Naive thymus-derived CD8-positive, alpha-beta T cell (primary cell): ENCODE measurements at places on chromosomes 3 and 15. TPM values are rescaled to one million over a fixed set of nuclear protein-coding genes. Genes with fewer than 3 reads are reported as not detected.
A peak's percentile ranks its signal among the peaks of the same experiment; 100 is the strongest.

Gene ILDR1
- not detected for total RNA-seq

Gene LYZL4
- total RNA-seq = not detected

Gene PAQR5
- not detected for total RNA-seq

Gene CHRNA5
- 1.3 TPM for total RNA-seq

Gene SNRPA1
- 125 TPM for total RNA-seq

Gene MST1
- total RNA-seq = 13.7 TPM

Gene WDR72
- total RNA-seq = not detected

Gene PRR20G
- not detected for total RNA-seq

Gene SAMMSON
- not detected for total RNA-seq

DNA sequence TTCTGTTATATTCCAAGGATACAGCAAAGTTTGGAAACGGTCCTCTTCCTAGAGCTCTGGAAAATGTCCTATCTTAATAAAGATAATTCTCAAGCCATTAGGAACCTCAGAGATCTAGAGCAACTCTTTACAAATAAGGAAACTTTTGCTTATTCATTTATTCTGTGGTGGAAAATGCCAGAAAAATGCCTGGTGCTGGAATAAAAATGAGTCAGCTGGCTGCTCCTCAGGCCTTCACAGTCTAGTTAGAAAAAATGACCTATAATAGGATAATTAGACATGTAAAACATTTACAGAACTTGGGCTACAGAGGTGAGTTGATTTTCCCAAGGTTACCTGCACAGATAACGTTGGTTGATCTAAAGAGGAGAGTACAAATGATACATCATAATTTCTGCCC lies 372.5 kb downstream of the NLGN1 start:
- DNase-seq = no peak

GRCh38 chr15:85745525-85746150 lies 49.1 kb downstream of the KLHL25 start:
- DNase-seq = no peak

DNA sequence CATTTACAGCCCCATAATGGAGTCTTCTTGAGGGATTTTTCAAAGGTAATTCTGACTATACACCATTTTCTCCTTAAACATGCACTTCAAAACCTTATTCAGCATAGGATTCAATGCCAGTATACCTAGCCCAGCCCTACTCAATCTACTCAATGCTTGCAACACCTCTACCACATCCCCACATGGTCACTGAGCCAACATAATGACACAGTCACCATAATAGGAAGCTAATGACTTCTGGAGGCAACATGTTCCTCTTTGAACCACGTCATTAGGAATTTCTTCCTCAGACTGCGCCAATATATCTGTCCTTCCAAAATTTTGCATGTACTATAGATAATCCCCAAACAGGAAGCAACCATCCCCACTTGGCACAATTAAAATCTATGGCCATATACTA lies 153.9 kb upstream of the SETMAR start:
- DNase-seq = no peak

DNA sequence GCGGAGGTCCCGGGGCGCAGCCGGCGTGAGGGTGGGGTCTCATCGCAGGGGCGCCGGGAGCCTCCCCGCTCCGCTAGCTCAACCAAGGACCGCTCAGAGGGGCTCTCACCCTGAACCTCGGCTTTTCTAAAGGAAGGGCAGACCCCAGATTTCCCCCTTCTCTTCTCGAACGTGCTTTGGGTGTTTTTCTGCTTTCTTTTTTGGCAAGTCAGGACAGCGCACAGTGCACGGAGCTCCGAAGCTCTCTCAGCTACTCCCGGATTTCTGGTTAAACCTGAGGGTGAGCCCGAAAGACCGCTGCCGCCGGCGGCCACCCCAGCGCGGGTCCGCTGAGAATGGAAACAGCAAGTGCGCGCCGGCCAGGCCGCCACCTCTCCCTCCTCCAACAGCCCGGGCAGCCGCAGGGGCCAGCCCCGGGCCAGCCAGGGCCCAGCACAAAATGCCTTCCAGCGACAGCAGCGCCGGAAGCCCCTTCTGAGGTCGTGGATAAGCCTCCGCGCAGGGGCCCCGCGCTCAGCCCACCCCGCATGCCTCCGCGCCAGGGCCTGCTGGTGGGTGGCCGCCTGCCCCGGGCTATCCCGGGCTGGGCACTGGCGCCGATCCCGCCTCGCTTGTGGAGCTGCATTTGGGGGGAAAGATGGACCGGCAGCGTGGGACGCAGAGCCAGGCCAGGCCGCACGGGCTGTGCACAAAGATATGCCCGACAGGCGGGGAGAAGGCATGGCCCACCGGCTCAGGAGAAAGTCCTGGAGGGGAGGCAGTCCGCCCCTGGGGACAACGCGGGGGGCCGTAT lies 8.2 kb upstream of the OCA2 start:
- peak; percentile 12 for DNase-seq

DNA sequence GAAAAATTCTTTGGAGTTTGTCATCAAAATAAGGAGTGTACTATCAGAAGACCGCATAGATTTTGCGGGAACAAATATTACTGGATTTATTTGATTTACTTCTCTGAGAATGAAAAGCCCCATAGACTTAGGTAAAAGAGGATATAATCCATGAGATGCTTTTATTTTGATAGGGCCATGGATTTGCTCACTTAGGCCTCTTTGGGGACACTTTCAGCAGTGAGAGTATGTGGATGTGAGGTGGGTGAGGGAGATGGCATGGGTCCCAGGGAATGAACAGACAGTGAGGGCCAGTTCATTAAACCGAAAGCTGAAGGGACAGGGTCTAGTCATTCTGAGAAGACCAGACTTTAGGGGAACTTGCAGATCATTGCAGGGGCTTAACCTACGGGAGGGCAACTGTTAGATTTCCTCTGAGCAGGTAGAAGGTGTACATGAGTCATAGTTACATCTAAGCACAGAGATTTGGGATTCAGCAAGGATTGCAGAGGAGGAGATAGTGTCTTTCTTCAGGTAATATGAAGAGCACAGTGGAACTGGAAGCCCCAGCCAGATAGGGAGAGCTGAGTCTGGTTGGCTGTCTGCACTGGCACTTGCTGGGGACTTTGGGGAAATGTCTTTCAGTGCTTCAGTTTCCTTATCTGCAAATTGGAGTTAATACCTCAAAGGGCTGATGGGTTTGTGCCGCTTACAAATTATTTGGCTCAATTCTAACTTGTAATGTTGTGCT lies 30.8 kb downstream of the SH3GL3 start:
- DNase-seq = no peak

GRCh38 chr3:55721716-55722484 lies 234.8 kb upstream of the WNT5A start:
- DNase-seq = no peak

- no peak for DNase-seq
Observed at GRCh38 chr3:131038326-131038725, 11.6 kb downstream of the NEK11 start.

GRCh38 chr3:160105907-160106584 lies 117.4 kb downstream of the IL12A start:
- no peak for DNase-seq

DNA sequence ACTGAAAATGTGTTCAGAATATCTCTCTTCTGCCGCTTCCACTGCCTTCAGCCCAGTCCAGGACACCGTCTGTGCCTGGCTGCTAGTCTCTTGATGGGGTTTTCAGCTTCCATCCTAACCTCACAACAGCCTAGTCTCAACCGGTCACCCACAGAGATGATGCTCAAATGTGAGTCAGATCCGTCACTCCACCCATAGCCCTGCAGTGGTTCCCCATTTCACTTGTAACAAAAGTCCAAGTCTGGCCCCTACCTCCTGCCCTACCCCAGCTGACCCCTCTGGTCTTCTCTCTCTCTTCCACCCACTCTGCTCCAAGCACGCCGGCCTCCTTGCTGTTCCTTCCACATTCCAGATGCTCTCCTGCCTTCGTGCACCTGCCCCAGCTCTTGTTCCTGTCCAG lies 68.1 kb downstream of the PPARG start:
- no peak for DNase-seq

- no peak for DNase-seq
Observed at GRCh38 chr3:35537265-35537664, 102.1 kb upstream of the ARPP21 start.

GRCh38 chr3:16633948-16634347 lies 28.7 kb upstream of the DAZL start:
- no peak for DNase-seq

DNA sequence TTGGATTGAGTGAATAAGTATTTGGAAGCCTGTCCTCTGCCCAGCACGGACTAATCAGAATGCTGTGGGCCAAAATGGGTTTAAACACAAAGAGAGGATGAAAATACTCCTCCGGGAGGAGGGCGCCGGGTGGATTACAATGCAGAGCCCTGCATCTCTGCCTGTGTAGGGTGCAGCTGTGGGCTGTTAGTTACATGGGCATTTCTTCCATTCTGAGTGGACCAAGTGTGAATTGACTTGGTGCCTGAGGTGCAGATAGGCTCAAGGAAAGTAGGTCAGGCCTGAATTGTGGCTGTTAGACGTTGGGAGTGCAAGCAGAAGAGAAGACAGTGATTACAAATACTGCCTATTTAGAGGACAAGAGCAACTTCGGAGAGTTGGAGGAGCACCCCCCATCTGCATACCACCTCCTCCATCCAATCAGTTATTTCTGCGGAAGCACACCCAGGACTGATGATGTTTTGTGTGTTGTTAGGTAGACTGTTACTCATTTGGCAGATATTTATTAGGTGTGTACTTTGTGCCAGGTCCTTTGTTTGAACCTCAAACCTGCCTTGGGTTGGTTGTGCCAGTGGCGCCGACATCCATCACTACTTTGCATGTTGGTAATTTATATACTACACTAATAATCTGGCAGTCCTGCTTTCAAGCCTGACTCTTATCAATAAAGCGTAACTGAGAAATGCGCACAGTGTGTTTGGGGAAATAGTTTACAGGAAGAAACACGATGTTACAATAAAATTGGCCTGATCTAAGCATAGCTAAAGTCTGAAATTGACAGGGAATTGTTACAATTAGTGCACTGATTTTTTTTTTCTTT lies 33.0 kb downstream of the PTPRG start:
- DNase-seq = no peak

DNA sequence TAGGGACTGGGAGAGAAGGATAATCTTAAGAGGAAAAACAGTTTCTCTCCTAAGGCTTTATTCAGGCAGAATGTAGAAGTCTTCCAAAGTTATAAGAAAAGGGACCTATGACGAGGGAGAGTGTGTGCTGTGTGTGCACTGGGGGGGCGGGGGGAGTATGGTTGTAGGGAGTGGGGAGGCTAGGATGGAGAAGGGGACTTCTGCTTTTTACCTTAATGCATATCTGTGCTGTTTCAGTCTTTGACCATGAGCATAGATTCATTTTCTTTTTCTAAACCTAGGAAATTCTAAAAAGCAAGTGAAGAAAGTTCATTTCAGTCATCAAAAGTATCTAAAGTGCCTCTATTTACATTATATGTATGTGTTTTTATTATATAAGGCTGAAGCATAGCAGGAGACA lies 52.6 kb upstream of the RASA2 start:
- no peak for DNase-seq

DNA sequence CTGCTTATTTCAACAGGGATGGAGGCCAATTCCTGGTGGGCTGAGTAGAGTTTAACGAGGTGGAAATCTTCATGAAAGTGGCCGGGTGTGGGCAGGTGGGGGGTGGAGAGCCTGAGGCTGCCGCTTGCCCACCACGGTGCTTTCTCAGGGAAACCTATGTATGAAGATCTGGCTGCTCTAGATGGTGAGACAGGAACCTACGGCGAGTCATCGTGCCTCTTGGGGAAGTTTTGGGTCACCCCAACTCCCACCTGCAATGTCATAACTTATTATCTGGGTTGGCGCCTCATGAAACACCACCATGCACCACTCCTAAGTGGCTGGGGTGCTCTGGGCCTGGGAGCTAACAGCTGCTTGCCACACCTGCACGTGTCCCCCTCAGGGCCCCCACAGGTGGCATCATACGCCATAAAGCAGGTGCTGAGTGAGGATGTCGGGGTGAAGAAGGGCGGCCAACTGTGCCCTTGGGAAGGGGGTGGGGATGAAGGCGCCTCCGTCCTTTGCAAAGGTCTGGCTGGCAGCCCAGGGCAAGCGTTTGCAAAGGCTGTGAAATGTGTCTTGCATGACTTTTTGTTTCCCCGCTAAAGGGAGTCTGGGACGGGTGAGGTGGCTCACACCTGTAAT lies 27.9 kb upstream of the SNRPA1 start:
- no peak for DNase-seq

- DNase-seq = peak; percentile 40
Observed at GRCh38 chr3:126125781-126126251, 41.9 kb upstream of the SLC41A3 start.

GRCh38 chr15:96893159-96893906 lies 562.8 kb downstream of the NR2F2 start:
- DNase-seq = no peak

- no peak for DNase-seq
Observed at GRCh38 chr3:59513570-59513969, 463.7 kb upstream of the CFAP20DC start.

DNA sequence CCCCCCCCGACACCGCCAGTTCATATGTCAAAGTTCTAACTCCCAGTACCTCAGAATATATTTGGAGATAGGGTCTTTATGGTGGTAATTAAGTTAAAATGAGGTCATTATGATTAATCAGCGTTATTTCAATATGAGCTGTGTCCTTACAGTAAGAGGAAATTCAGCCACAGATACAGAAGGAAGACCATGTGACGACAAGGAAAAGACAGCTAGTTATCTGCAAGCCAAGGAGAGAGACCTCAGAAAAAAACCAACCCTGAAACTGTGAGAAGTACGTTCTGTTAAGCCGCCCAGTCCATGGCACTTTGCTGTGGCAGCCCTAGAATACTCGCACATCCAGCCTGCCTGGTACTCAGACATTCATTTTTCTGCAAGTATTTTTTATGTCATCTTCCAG lies 62.3 kb upstream of the ARL8B start:
- no peak for DNase-seq

DNA sequence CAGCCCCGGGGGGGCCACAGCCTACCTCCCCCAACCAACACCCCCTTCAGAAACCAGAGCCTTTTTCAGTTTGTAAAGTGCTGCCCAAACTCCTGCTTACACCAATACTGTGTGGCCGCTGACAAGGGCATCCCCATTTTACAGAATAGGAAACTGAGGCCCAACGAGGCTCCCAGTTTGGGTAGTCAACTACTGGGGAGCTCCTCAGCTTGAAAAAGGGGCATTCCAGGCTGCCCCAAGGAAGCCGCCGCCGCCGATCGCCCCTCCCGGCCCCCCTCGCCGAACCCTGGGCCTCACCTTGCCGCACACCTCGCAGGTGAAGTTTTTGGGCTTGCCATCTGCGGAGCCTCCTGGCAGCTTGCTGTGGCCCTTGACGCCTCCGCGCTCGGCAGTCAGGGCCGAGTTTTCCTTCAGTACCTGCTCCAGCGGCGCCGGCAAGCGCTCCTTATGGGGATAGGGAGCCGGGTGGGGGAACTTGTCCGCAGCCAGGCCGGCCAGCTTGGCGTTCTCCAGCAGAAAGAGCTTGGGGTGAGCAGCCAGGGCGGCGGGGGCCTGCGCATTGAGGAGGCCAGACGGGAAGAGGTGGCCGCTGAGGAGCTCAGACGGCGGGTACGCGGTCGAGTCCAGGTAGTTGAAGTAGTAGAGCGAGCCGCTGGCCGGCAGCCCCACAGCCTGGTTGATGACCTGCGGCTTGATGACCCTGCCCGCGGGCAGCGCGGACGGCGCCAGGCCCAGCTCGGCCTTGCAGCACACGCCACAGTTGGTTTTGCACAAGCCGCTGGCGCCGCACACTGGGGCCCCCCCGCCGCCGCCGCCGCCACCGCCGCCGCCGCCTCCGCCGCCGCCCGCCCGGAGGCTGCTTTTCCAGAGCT lies 1.4 kb downstream of the FEZF2 start:
- DNase-seq = no peak

- no peak for DNase-seq
Observed at GRCh38 chr3:106589311-106589942, 720.6 kb upstream of the CBLB start.
